NCI-H510A (cell line): ENCODE measurements at places on chromosomes 13 and 19.

DNA sequence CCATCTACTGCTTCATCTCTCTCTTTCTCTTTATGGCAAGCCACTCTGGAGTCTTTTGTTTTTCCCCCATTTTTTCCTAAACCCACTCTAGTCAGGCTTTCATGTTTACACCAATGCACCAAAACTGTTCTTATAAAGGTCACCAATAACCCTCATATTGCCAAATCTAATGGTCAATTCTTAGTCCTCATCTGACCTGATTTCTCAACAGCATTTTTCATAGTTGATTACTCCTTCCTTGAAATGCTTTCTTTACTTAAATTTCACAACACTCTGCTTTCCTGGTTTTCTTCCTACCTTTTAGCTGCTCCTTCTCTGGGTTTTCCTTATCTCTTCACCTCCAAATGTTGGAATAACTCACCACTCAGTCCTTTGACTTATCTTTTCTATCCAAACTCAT is 47.9 kb downstream of the MICU2 start:
- DNase-seq: no peak

GRCh38 chr19:48543121-48543710 is 8.8 kb upstream of the SULT2B1 start:
- peak; percentile 79 for DNase-seq

- DNase-seq: no peak
These were observed 12.1 kb upstream of the IGFL1 start for GRCh38 chr19:46217476-46217875.

DNA sequence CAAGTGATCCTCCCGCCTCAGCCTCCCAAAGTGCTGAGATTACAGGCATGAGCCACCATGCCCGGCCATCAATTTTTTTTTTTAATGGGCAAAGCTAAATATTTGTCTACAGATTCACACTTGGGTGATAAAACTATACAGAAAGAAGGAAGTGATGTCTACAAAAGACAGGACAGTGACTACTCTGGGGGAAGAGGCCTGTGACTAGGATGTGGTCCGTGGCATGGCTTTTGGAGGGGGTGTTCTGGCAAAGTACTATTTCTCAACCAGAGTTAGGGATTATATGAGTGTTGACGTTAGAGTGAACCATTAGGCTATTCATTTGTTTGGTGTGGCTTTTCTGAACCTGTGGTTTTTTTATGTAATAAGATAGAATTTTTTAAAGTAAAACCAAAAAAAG is 42.7 kb downstream of the INSR start:
- no peak for DNase-seq

GRCh38 chr13:47421525-47421924 is 524.7 kb upstream of the HTR2A start:
- DNase-seq: no peak

DNA sequence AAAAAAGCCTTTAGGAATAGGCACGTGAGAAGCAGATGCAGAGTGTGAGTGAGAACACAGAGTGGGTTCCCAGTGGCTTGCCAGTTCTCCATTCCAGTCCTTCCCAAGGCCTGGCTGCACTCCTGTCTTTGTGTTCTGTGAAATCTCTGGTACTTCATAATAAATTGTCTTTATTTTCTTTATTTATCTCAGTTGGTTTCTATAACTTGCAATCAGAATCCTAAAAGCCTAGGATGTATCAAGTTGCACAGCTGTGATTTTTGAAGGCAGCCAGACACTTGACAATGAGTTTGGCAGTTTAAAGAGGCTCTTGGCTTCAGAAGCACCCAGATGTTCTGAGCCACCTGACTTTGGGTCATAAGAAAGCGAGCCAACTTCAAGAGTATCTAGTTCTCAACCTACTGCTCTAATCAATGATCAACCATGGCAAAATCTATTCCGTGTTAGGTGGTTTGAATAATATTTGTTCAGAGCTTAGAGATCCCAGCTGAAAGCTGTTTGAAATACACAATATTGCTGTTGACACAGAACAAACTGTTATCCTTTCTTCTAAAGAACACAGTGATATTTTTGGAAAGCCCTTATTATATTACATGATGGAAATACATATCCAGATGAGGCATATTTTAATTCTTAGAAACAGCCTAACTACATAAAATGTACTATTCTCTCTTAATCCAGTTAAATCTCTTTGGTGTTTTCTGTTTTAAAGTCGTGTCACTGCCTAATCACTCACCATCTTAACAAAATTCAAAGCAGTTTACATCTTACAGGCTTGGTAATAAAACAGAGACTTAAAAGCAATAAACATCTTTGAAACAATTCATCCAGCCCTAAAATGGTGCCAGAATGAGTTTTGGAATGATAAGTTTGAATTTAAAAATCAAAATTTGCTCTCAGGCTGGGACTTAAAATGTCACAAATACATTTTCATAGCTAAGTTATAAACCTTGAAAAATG is 483.0 kb upstream of the NBEA start:
- DNase-seq: no peak

DNA sequence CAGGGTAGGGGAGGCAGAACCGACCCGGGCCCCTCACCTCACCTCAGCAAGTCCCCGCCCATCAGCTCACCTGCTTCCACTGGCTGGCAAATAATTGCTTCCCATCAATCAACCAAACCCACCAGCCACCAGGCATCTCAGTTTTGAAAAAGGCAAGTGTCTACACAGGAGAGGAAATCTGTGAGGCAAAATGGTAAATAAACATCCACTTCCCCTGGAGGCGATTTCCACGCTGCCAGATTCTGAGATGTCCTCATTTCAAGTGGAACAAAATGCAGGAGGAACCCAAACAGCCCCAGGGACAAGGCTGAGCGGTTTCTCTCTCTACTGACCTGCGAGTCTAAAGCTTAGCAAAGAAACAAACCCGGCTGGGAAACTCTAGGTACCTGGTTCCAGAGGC is 117.5 kb downstream of the CRYL1 start:
- DNase-seq: no peak

DNA sequence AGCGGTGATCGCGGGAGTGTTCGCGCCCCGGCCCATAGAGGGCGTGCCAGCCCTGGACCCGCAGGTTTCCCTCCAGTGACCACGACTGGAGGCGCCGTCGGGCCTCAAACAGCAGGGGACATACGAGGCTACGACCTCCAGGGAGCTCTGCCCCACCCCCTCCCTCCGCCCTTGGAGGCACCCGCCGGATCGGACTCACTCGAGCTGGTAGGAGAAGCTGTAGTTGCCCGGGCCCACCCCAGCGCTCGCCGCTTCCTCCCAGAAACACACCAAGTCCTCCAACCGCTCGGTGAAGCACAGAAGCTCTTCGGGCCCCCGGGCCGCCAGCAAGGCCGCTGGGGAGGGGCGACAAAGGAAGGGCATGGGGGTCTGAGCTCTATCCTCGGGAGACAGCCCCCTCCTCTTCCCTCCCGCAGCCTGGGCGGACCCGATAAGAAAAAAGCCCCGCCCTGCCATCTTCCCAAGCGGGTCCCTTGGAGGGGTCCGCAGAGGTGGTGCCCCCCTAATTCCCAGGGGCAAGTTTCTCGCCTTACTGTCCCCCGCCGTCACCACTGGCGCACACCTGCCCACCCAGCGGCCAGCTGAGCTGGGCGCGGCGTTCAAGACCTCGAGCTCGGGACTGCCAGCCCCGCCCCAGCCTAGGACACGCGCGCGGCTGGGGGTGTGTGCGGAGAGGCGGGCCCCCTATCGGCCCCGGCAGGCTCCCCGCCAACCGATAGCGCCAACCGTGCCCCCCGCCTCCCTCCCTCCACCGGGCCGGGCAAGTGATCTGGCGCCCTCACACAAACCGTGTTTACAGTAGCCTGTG is 1.0 kb downstream of the EPOR start:
- peak; percentile 63 for DNase-seq

- no peak for DNase-seq
These were observed 688 bp downstream of the ZNF606 start for GRCh38 chr19:58001895-58002369.

DNA sequence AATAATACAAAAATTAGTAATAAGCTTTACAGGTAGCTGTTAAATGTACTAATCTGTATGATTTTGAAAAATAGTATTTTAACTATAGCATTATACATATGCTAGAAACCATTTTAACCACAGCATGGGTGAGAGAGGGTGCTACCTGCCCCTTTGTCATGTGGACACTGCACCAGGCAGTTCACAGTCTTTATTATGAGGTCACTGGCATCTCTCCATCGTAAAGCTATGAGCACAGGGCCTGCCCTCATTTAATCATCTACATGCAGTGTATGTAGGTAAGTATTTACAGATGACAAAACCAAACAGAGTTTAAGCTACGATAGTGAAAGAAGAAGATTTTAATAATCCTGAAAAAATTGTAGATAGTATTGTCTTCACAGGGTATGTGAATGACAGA is 21.7 kb downstream of the EDNRB start:
- DNase-seq: no peak

GRCh38 chr13:78065141-78065540 is 146.5 kb upstream of the EDNRB start:
- DNase-seq: no peak

GRCh38 chr19:49145573-49146407 is 9.4 kb downstream of the HRC start:
- DNase-seq: no peak

- no peak for DNase-seq
These were observed 5.7 kb upstream of the THSD1 start for GRCh38 chr13:52411629-52412028.

DNA sequence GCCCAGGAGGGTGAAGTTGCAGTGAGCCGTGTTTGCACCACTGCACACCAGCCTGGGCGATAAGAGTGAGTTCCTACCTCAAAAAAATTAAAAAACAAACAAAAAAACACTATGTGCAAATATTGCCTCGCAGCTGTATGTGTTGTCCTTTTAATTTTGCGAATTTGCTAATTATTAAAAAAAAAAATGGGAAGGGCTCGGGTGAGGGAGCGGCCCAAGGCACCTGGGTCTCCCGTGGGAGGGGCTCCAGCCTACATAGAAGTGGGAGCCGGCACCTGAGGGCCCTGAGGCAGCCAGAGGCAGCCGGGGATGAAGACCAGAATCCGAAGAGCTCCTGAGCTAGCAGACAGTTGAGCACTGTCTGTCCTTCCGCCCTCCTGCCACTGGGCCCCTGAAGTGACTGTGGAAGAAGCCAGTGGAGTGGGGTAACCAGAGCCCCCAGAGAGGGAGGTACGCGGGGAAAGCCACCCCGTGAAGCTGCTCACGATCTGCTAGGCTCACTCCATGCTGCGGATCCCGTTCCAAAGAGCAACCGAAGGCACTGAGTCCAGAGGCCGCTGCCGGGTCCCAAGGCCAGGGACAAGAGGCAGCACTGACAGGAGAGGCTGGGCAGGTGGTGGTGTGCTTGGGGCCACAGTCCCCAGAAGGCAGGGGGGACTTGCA is 6.5 kb downstream of the IZUMO4 start:
- DNase-seq: no peak

- DNase-seq: no peak
These were observed 4.9 kb downstream of the NANOS3 start for GRCh38 chr19:13881692-13882418.

- no peak for DNase-seq
These were observed 40.2 kb upstream of the GPR183 start for GRCh38 chr13:99347335-99347878.

- DNase-seq: peak; percentile 68
These were observed 52.5 kb upstream of the GTF3A start for GRCh38 chr13:27371932-27372331.

GRCh38 chr19:13974073-13974472 is 21.8 kb downstream of the DCAF15 start:
- peak; percentile 80 for DNase-seq

GRCh38 chr13:51682686-51683085 is 98.4 kb downstream of the WDFY2 start:
- no peak for DNase-seq

DNA sequence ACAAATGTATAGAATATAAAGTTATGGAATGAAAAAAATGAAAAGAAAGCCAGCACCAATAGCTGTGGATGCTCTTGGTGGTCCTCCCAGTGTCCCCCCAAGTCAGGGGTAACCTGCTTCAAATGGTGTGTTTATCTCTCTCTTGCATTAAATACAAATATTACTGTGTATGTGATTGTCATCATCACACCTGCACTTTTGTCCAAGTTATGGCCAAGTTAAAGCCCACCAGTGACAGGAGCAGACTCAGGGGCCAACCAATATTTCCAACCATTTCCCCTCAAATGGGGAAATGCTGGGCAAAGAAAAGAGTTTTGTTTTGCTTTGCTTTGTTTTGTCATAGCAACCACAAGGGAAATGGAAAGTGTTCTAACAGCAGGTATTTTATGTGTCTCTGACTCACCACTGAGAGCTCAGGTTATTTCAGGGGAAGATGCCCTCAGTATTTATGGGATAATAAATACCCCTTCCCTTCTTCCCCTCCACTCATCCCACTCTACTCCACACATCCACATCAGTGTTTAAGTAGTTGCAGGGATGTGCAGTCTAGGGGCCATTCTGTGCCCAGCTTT is 133.6 kb downstream of the COL4A1 start:
- DNase-seq: no peak

DNA sequence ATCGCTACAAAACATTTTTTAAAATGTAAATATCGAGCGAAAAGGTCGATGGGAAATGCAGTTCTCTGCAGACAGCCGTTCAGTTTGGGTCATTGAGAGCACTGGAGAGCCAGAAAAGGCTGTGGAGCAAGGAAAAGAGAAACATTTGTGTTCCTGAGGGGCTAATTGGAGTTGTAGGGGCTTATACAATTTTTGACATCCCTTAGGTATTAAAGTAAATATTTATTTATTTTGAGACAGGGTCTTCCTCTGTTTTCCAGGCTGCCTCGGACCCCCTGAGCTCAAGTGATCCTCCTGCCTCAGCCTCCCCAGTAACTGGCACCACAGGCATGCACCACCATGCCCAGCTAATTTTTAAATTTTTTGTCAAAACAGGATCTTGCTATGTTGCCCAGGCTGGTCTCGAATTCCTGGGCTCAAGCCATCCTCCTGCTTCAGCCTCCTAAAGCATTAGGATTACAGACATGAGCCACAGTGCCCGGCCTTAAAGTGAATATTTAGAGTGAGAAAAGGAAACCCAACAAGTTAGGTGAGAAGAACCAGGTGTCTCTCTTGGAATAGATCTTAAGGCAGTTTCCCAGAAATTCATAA is 825 bp upstream of the YIF1B start:
- DNase-seq: no peak

- no peak for DNase-seq
These were observed 1.7 kb downstream of the MPV17L2 start for GRCh38 chr19:18194554-18195238.

DNA sequence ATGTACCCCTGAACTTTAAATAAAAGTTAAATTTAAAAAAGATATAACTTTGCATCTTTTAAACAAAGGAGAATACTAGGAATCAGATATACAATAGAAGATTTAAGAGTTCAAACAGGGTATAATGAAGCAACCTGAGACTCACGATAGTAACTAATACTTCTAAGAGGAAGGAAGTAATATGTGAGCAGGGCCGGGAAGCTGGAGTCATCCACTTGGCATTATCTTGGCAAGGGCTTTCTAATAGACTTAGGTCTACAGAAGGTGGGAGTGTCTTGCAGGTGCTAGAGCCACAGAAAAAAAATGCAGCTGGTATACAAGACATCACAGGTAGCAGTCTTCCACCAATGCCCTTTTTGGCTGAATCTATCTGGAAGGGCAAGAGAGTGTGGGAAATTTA is 231.9 kb downstream of the KCTD12 start:
- no peak for DNase-seq
